ENCODE measurements at places on chromosomes 16 and 17.
A peak's percentile ranks its signal among the peaks of the same experiment; 100 is the strongest.

DNA sequence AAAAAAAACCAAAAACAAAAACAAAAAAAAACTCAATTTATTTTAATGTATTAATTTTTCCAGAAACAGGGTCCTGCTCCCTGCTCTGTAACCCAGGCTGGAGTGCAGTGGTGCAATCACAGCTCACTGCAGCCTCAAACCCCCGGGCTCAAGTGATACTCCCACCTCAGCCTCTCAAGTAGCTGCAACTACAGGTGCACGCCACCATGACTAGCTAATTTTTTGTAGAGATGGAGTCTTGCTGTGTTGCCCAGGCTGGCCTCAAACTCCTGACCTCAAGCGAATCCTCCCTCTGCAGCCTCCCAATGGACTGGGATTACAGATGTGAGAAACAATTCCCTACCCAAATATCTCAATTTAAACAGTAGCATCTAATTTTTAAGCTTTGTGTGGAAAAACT is 25.2 kb upstream of the EMP2 start:
- DNase-seq = no peak

GRCh38 chr16:2710711-2711231 is 9.3 kb downstream of the PRSS27 start:
- DNase-seq = no peak

DNA sequence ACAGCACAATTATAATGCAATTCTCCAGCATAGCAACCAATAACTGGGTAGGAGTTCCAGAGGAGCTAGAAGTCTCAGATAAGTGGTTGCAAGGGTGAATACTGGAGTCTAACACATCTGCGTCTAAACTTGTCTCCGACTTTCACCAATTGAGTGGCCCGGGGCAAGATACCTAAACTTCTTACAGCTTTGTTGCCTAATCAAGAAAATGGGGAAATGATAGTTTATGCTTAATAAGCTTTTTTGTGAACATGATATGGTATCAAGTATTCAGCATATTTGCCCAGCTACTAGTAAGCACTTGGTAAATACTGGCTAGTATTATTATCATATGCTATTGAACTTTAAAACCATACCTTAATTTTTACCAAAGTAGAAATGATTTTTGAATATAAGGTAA is 183.5 kb downstream of the KCNJ2 start:
- no peak for DNase-seq

GRCh38 chr16:60989592-60989991 is 1046.6 kb downstream of the CDH8 start:
- DNase-seq = no peak

DNA sequence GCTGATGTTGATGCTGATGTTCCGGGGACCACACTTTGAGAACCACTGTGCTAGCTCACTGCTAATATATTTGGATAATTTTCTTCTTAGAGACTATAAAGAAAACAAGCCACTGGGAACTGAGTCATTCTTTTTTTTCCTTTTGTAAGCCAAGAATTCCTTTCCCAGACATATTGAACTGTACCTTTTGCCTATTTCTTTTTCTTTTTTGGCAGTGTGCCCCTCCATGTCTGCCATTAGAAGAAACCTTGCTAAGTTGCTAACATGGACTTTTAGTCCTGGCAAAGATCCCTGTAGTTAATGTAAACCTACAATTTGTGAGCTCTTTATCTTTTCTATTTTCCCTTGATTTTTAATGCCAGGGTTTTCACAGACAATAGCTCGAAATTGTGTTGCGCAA is 17.3 kb upstream of the ERCC4 start:
- DNase-seq = no peak

GRCh38 chr16:11361701-11362451 is 16.6 kb downstream of the RMI2 start:
- no peak for DNase-seq

DNA sequence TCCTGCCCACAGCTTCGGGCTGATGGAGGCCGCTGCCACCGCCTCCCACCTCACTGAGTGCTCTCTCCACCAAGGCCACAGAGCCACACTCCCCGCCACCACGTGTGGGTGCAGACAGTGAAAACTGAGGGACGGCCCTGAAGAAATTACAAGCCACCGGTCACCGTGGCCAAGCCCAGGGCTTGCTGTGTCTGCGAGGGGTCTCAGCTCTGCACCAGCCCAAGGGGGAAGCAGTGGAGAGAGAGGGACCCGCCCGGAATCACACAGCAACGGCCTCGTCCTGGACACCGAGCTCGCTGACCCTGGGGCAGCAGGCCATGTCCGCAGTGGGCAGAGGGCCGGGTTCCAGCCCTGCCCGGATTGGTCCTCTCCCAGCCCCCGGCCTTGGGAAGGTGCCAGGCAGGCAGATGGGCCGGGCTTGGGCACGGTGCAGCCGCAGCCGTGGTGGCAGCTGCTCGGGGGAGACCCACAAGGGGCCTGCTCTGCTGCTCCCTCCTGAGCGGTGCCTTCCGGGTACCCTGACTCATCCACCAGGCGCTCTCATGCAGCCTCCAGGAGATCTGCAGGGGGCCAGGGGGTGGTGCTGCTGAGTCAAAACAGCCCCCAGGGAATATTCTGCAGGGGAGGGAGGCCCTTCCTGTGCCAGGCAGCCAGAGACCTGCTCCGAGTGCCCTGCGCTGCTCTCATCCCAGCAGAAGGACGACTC is 52.0 kb downstream of the CBFA2T3 start:
- DNase-seq = peak; percentile 22

DNA sequence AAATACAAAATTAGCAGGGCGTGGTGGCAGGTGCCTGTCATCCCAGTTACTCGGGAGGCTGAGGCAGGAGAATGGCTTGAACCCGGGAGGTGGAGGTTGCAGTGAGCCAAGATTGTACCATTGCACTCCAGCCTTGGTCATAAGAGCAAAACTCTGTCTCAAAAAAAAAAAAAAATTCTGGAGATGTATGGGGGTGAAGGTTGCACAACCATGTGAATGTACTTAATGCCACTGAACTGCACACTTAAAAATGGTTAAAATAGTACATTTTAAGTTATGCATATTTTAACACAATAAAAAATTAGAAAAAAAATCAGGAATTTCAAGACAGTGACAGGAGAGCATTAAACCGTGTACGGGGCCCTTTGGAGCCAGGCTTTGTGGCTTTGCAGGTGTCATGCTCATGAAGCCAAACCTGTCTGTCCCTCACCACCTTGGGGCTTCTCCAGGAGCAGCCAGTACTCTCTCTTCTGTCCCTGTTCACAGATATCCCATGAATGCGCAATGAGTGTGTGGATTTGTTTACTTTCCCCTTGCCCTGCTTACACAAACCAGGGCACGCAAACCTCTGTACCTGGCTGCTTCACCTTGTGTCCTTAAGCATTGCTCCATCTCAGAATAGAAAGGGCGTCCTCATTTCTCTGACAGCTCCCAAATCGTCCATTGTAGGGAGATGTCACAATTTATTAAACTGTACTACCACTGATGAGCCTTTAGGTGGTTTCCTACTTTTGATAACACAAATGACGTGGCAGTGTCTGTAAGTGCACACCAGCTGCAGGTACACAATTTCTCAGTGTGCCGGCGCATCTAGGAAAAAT is 58.2 kb upstream of the CBX4 start:
- no peak for DNase-seq

- no peak for DNase-seq
Measured at GRCh38 chr17:10613775-10614513, 43.2 kb downstream of the MYH3 start.

- no peak for DNase-seq
Measured at GRCh38 chr16:50917950-50918703, 176.2 kb downstream of the CYLD start.

DNA sequence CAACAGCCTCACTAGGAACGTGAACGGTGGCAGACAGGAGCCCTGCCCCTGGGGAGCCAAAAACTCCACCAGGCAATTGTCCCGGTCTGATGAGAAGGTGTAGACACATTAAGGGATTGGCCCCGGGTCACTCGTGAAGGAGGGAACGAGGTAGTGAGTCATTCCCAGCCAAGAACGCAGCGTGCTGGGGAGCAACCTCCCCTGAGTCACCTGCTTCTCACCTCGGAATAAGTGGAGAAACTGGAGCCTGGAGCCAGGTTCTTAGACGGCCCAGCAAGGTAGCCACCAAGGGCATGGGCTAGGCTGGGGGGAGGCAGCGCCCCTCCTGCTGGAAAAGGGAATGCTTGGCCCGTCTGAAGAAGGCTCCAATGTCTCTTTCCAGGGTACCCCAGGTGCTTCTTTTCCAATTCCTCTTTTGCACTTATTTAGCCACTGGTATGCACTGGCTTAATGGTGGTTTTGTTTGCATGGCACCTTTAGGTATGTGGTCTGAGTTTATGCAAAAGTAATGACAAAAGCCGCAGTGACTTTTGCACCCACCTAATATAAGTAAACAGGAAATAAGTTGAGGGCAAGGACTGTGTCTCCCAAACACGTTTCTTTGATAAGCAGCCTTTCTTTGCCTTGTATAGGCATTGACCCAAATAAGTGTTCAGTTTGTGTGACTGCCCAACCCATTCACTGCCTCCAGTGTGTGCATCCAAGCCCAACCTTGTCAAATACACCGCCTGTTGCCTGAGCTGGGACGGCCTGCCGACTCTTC is 1.8 kb upstream of the HELZ start:
- peak; percentile 90 for DNase-seq

GRCh38 chr16:87201052-87201451 is 116.1 kb downstream of the C16orf95 start:
- DNase-seq = no peak

GRCh38 chr16:84788920-84789391 is 30.8 kb upstream of the CRISPLD2 start:
- DNase-seq = no peak

DNA sequence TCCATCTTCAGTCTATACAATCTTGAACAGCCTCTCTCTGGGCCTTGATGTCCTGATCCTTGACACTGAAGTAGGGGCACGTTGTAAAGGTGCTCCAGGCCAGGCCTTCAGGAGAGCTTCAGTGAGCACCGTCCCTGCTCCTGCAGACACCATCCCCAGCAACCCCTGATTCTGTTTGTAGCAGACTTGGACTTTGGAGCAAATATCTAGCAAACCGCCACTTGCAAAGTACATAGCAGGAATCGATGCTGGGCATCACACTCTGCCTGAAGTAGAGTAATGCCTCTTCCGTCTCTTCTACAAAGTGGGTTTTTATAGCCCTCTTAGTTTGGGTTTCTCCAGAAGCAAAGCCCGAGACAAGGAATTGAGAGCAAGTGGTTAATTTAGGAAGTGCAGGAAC is 169.1 kb downstream of the SALL1 start:
- DNase-seq = no peak

DNA sequence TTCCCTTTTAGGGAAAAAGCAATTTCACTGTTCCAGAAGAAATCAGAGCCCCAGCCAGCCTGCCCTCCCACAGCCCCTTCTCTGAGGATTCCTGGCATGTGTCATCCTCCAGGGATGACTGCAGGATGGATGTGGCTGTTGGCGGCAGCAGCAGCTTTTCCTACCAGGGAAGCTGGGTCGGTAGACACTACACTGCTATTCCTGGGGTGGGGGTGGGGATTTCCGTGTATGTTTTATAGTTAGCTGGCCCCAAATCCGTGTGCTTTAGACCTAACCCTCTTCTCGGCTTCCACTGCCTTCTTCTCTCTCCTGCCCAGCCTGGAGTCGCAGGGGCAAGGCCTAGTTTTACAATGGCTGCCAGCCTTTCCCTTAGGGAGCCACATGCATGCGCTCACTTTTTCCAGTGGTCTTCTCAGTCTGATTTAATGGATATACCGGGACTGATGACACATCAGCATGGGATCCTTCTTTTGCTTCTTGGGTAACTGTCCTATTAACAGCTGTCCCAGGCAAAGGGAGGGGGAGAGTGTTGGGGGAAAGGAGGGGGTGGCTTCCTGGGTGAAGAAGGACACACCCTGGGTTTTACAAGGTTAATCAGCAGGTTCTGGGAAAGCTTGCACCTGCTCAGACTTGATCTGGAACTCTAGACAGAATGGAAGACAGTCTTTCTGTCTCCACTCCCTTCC is 2.7 kb upstream of the NFE2L1 start:
- DNase-seq = peak; percentile 38

DNA sequence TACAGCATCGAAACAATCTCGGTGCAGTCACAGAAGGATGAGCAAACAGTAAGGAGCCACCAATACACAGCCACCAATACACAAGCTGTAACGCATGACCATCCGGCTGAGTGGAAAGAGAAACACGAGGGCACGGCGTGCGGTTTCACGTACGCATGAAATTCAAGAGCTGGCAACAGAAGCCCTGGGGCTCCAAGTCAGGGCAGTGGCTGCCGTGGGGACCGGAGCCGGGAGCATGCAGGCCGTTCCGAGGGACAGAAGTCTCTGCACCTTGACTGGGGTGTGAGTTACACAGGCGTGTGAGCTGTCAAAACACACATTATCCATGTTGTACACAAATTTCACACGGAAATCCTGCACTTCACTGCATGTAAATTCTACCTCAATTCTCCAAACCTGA is 50.6 kb upstream of the METRNL start:
- no peak for DNase-seq

GRCh38 chr16:81293909-81294802 is 20.6 kb upstream of the GAN start:
- DNase-seq = peak; percentile 65

DNA sequence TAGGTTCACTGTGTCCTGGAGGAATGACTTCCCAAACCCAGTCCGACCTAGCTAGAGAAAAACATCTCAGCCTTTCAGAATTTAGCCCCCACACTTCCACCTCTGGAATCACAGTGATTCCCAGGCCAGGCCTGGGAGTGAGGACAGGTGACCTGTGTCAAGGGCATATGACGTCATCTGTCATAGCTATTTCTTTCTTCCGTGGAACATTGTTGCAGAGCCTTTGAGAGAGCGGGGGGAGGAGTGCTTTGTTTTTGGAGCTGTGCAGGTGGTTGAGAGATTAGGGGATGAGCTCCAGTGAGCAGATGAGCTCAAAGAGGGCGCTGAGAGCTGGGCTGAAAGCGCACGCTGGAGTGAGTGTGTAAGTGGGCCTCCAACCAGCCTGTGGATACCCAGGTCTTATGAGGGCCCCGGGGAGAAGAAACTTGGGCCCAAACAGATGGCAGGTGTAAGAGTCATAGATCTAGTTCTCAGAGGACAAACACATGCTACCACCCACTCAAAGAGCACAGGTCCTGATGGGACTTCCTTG is 344.8 kb downstream of the SNX29 start:
- no peak for DNase-seq

- DNase-seq = no peak
Measured at GRCh38 chr17:71936977-71937376, 183.8 kb upstream of the SOX9 start.

DNA sequence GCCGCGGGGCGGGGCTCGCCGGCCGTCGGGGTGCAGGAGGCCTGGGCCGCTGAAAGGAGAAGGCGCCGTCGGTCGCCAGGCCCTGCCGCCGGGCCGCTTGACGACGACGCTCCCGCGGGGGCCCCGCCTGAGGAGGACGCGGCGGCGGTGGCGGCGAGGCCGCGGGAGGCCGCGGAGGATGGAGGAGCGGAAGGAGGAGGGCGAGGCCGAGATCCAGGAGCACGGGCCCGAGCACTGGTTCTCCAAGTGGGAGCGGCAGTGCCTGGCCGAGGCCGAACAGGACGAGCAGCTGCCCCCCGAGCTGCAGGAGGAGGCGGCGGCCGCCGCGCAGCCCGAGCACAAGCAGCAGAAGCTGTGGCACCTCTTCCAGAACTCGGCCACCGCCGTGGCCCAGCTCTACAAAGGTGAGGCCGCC is 430 bp downstream of the HAPSTR1 start:
- DNase-seq = no peak
